Tibial nerve (tissue), 4 donors: ENCODE measurements at places on chromosomes 1 and 21. TPM values are rescaled to one million over a fixed set of nuclear protein-coding genes. Genes with fewer than 3 reads are reported as not detected.

- DNase-seq, result no peak
- H3K36me3 ChIP-seq, result no peaks in the 10 kb centered on the region
- H3K27ac ChIP-seq, result no peak overlapping the region
- no peaks in the 10 kb centered on the region for H3K27me3 ChIP-seq
Observed at GRCh38 chr1:237677979-237678378, 212.7 kb downstream of the ZP4 start.

GRCh38 chr1:32350785-32351398, 11.4 kb downstream of the FAM229A start:
- H3K27me3 ChIP-seq, result no peaks in the 10 kb centered on the region
- peak; percentile 67 for DNase-seq
- H3K4me1 ChIP-seq, result peaks cover 22% of the 10 kb centered on the region
- peak overlapping the region; percentile 78 for H3K4me3 ChIP-seq
- peaks cover 9% of the 10 kb centered on the region for H3K36me3 ChIP-seq

ESPN gene
- 1.8 TPM for total RNA-seq

FLG2 gene
- total RNA-seq, result not detected

AGT gene
- total RNA-seq, result 2.7 TPM

PIGK gene
- total RNA-seq, result 25.8 TPM

- no peak for DNase-seq
- H3K36me3 ChIP-seq, result peaks cover 74% of the 10 kb centered on the region
- H3K4me1 ChIP-seq, result no peaks in the 10 kb centered on the region
- no peak overlapping the region for H3K27ac ChIP-seq
- H3K27me3 ChIP-seq, result no peaks in the 10 kb centered on the region
Observed at GRCh38 chr1:28010969-28011368, 51.2 kb downstream of the XKR8 start.

BRDT gene
- 0.30 TPM for total RNA-seq

MYOG gene
- not detected for total RNA-seq

LRRC3 gene
- 3.8 TPM for total RNA-seq
